LHCN-M2 (cell line): ENCODE measurements at places on chromosomes 3 and 15.

- DNase-seq = no peak
Observed at GRCh38 chr3:112030901-112031300, 3.6 kb upstream of the TMPRSS7 start.

- DNase-seq = peak; percentile 85
Observed at GRCh38 chr15:77420610-77421369, at the start of gene HMG20A. Gene HMG20A, plus strand, starts transcription at chr15:77420888. Its CDS starts 37,520 bp downstream, at chr15:77458408.

- peak; percentile 57 for DNase-seq
Observed at GRCh38 chr3:4985330-4986174, 6.3 kb downstream of the BHLHE40 start.

GRCh38 chr3:165148876-165149441 lies 47.2 kb downstream of the SLITRK3 start:
- no peak for DNase-seq

DNA sequence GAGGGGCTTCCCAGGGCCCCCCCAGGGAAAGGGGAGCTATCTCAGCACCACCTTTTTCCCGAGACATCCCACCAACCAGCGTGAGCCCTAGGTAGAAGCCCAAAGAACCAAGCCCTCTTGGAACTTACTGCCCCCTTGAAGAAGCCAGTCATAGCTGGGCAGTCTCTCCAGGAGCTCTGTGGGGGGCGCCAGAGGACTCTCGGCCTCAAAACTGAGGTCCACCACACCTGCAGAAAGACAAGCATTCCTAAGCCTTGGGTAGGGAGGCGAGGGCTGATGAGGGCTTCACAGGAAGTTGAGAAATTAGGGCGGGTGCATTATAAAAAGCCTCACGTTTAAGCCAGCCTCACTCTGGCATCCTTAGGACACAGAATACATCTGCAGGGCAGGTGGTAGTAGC lies 9.0 kb downstream of the SSUH2 start:
- no peak for DNase-seq

GRCh38 chr3:107265526-107265925 lies 111.7 kb upstream of the CCDC54 start:
- no peak for DNase-seq

DNA sequence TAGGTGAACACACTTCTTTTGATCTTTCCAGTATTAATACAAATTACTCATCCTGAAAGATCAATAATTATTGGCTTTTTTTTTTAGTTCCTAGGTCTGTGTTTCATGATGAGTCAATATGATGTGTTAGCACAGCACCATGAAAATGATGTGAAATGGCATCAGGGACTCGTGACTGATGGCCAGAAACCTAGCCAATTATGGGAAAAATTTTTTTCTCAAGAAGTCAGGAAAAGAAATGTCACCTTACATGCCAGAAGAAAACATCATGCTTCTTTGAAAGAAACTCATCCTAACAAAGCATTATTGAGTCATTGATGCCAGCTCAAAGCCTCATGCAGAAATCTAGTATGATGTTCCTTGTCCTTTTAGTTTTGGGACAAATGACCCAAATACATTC lies 468.3 kb upstream of the CBLB start:
- peak; percentile 29 for DNase-seq

- no peak for DNase-seq
Observed at GRCh38 chr3:101988596-101988995, 139.3 kb downstream of the NFKBIZ start.

- DNase-seq = no peak
Observed at GRCh38 chr3:62574266-62574898, 201.0 kb upstream of the FEZF2 start.

GRCh38 chr15:49492830-49493229 lies 69.8 kb downstream of the FGF7 start:
- peak; percentile 66 for DNase-seq

GRCh38 chr3:135326851-135327250 lies 531.8 kb downstream of the EPHB1 start:
- DNase-seq = no peak

DNA sequence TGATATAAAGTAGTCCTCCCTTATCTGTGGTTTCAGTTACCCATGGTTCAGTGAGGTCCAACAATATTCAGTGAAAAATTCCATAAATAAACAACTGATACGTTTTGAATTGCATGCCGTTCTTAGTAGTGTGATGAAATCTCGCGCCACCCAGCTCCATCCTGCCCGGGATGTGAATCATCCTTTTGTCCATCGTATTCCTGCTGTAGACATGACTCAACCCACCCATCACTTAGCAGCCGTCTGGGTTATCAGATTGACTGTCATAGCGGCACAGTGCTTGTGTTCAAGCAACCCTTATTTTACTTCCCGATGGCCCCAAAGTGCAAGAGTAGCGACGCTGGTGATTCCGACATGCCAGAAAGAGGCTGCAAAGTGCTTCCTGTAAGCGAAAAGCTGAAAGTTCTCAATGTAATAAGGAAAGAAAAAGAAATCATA lies 48.0 kb upstream of the MEX3B start:
- peak; percentile 89 for DNase-seq

GRCh38 chr15:92574161-92574560 lies 81.4 kb downstream of the FAM174B start:
- DNase-seq = no peak

- DNase-seq = no peak
Observed at GRCh38 chr3:63968612-63969350, 54.5 kb downstream of the PSMD6 start.

DNA sequence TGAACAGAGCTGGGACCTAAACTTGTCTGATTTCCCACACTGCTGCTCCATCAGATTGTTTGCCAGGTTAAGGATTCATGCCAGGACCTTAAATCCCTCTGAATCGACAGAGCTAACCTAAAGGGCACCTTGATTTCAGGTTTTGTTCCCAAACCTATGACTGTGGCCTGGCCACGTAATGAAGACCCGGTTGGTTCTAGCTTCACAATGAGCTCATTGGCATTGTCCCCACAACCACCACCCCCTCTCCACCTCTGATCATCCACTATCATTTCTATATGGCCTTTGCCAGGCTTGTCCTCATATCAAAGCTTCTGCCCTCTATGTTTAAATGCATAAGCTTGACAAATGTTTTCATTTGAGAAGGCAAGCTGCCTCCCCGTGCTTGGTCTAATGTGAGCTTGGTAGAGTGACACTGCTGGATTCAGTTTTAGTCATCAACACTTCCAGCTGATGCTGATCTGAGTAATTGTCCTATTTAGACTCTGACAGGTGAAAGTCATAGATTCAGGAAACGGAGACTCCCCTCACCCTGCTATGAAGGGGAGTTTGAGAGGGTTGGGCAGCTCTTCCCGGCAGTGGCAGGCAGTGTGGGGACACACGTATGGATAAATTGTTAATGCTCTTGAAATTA lies 407.1 kb upstream of the CFAP20DC start:
- no peak for DNase-seq

- DNase-seq = no peak
Observed at GRCh38 chr3:152122851-152123250, 145.9 kb upstream of the MBNL1 start.

DNA sequence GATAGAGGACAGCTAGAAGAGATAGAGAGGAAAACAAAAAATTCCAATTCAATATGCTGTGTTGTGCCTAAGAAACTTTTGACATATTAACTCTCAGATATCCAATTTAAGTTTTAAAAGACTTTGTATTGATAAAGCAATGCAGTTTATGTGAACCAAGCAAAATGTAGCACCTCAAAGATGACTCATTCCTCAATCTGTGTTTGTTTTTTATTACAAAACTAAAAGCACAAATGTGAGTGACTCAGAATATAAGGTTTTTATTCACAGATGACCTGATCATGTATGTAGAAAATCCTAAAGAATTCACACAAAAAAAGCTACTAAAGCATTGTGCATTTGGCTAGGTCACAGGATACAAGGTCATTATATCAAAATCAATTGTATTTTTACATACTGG lies 11.1 kb downstream of the HCLS1 start:
- peak; percentile 20 for DNase-seq

DNA sequence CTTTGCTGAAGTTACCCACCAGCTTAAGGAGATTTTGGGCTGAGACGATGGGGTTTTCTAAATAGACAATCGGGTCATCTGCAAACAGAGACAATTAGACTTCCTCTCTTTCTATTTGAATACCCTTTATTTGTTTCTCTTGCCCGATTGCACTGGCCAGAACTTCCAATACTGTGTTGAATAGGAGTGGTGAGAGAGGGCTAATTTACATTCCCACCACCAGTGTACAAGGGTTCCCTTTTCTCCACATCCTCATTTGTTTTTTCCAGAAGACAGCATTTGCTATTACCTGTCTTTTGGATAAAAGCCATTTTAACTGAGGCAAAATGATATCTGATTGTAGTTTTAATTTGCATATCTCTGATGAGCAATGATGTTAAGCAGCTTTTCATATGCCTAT lies 329.9 kb upstream of the TPRG1 start:
- no peak for DNase-seq

DNA sequence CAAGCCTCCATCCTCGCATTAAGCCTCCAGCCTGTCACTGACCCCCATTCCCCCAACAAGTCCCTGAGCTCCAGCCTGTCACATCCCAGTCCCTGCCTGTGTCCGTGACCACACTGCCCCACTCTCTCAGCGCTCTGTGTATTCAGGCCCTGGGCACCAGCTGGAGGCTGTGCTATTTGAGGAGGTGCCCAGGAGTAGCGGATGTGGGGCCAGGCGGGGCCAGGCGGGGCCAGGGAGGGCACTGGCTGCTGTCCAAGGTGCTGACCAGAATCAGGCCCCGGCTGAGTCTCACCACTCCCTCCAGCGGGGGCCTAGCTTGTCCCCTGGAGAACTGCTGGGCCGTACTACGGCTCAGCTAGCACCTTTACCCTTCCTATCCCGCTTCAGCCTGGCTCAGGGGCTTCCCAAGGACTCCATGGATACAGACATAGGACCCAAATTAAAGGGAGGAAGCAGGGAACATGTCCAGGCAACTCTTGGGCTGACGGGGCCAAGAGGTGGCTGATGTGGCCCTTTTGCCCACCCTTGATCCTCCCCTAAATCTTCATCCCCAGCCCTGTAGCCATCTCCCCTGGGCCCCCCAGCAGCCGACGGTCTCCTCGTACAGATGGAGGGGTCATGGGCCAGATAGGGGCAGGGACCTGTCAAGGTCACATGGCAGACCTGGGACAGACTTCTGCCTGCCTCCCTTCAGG lies 1.1 kb downstream of the HHATL start:
- peak; percentile 54 for DNase-seq

GRCh38 chr15:69232144-69232543 lies 66.6 kb upstream of the PAQR5 start:
- DNase-seq = peak; percentile 45

GRCh38 chr3:40597441-40597840 lies 72.7 kb downstream of the ZNF621 start:
- peak; percentile 42 for DNase-seq

- DNase-seq = no peak
Observed at GRCh38 chr3:120440762-120441161, 10.0 kb downstream of the FSTL1 start.

- DNase-seq = no peak
Observed at GRCh38 chr3:21377071-21377769, 373.8 kb downstream of the ZNF385D start.

GRCh38 chr3:42013691-42014457 lies 52.0 kb upstream of the ULK4 start:
- DNase-seq = no peak

- no peak for DNase-seq
Observed at GRCh38 chr3:184635126-184635525, 73.5 kb downstream of the EPHB3 start.

- DNase-seq = no peak
Observed at GRCh38 chr15:57477736-57478522, 101.6 kb downstream of the CGNL1 start.

DNA sequence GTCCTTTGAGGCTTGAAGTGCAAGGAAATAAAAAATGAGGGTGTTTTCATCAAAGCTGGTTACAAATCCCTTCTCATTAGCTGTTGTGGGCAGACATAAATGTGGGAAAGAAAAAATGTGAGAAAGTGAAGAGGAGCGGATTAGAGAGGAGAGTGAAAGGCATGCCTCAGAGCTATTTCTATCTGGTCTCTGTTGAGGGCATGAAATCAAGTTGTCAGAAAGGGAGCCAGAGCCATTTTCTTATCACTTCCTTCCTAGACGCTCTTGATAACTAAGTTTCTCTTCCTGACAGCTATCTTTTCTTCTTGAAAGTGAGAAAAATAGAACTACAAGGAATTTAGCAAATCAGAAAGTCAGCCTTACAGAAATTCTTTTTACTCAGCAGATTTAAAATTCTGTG lies 20.8 kb upstream of the CAPN3 start:
- DNase-seq = no peak

- DNase-seq = peak; percentile 88
Observed at GRCh38 chr15:51759557-51760070, 8.2 kb downstream of the TMOD2 start.

- DNase-seq = peak; percentile 41
Observed at GRCh38 chr3:128313935-128314334, 152.8 kb downstream of the DNAJB8 start.

GRCh38 chr3:158771982-158772381 lies 29.9 kb upstream of the MFSD1 start:
- no peak for DNase-seq

- no peak for DNase-seq
Observed at GRCh38 chr3:37297459-37297858, 123.1 kb upstream of the LRRFIP2 start.

- DNase-seq = no peak
Observed at GRCh38 chr3:41364736-41365135, 165.4 kb downstream of the CTNNB1 start.

DNA sequence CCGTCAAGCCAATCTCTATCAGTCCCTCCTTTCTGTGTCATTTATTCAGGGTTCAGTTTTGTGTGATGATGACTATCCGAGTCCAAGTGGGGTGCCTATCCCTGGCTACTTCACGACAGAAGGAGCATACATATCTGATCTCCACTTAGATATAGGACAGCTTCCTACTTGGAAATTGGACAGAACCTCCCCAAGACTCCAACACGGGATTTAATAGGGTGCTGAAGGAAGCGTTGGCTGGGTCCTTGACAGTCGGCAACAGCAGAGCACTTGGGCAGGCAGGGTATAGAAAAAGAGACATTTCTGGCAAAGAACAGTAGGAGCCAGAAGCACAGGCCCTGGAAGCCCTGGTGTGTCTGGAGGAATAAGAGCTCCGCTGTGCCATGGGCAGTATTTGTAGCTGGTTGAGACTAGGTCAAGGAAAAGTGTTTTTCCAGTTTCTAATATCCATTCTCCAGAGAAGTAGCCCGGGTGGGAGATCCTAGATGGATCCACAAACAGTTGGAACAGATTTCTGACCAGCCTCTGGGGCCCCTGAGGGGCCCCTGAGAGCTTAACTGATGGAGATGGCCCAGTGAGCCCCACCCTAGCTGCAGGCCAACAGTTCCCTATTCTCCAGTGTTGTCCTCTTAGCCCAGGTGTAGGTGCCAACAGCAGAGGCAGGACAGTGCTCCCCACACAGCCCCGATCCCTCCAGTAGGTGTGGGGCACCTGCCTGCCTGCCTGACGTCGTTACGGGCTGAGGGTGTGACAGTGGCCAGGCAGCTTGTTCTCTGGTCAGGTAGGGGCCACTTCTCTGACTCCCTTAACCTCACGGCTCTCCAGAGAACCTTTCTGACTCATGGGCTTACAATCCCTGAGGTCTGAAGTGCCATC lies 130.8 kb downstream of the CHCHD6 start:
- peak; percentile 13 for DNase-seq

DNA sequence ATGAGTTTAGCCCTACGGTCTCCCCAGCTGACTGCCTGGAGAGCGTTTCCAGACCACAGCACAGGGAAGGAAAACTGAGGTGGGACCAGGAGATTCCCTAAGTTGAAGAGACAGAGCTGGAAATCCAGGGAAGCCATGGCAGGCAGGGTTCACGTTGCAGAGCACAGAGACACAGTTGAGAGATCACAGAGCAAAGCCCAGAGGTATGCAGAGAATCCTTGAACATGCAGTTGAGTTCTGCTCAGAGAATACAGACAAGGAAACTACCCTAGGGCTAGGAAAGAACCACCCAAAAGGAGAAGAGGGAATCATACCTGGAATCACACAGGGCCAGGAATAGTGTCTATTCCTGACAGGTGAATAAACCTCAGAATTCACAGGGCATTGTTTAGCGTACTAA lies 14.3 kb downstream of the SLC28A1 start:
- no peak for DNase-seq
